Activated T-helper 2 cell treated with anti-CD3 and anti-CD28 coated beads, Interferon-gamma antibody, Interleukin-2, Interleukin-4, amounts not matched to agents 10 μg/mL and 5 μg/mL and 100 μg/mL, durations not matched to agents 14 hours and 24 hours and 36 hours (primary cell): ENCODE measurements at places on chromosomes 13 and 19. TPM values are rescaled to one million over a fixed set of nuclear protein-coding genes. Genes with fewer than 3 reads are reported as not detected.

The SOHLH2 gene
- total RNA-seq = not detected in 2 replicates

The PRSS57 gene
- total RNA-seq = not detected in 2 replicates

The SUPT20H gene
- 75.8 and 77.8 TPM in 2 replicates for total RNA-seq

The BEST2 gene
- total RNA-seq = 0.11 TPM in 1 of 2 replicates, not detected in the other

DNA sequence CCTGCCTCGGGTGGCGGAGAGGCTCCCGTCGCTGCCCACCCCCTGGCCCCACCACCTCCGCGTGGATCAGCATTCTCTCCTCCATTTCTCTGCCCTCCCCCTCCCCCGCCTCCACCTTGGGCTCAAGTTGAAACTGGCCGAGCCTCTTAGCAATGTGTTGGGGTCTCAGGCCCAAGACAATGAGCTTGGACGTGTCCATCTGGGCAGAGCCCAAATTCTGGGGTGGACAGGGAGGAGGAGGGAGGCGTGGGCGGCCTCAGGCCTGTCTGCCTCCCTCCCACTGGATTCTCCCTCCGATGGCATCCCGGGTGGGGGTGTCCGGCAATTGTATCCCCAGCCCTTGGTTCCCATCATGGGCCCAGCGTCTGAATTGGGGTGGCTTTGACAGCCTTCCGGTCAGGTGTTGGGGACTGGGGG lies 1.2 kb downstream of the CELF5 start:
- DNase-seq = no peak

DNA sequence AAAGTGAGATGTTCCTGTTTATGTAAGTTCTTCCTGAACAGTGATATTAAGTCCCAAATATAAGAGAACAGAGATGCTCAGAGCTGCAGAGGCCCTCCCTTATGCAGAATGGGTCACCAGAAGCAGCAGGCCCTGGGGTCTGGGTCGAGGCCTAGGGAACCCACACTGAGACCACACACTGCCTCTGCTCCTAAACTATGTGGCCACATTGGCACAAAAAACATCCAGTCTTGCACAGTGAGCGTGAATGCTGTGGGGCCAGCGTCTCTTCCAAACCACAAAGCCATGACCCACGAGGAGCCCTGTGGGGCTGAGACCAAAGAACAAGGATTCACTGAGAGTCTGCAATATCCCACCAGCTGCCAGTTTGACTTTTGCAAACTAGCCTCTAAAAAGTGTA lies 23.6 kb downstream of the PROZ start:
- no peak for DNase-seq

- DNase-seq = no peak
Observed at GRCh38 chr13:41018602-41018948, 541 bp downstream of the ELF1 start.

- no peak for DNase-seq
Observed at GRCh38 chr13:77599351-77599750, 63.8 kb downstream of the SCEL start.

DNA sequence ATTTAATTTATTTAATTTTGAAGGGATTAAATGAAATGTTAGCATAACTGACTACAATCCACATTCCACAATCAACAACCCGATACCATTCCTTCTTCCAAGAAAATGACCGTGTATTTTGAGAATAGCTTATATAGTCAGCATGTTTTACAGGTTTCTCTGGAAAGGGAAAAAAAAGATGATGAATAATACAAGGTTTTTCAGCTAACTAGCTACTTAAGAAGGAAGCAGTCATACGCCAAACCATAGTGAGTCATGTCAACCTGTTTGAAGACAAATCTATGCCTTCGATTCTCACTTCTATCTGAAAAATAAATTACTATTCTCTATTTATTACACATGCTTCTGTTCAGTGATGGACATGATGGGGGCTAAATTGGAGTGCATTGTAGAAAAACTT lies 258.6 kb downstream of the EFNB2 start:
- DNase-seq = no peak

DNA sequence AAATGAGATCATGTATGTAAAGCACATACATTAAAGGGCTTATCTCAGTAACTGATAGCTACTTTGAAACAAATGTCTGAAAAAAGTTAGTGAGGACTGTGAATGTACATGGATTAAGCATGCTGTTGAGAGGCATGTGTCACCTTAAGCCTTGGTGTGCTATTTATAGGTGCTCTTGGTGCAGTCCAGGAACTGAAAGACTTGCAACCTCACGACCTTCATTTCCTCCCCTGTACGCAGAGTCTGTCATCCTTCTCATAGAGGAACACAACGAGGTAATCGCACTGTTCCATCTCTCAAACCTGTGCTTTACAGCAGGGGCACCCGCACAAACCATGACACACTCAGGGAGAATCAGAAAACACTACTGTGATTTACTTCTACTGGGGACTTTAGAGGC lies 65.6 kb downstream of the UFM1 start:
- DNase-seq = no peak

DNA sequence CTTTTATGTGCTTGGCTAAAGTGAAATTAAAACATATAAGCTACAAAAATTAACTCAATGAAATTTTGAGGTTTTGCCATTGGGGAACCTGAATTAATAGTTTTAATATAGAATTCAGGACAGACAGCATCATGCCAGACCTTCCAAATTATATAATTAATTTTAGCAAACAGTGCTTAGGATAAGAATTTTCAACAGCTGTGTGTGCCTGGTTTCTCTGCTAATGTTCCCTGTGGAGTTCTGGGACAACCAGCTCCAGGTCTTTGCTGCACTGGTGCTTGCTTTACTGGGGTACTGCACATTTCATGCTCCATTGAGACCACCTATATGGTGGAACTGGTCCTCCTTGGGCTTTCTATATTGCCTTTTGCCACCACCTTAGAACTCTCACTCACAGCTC lies 199.5 kb downstream of the NDFIP2 start:
- no peak for DNase-seq

DNA sequence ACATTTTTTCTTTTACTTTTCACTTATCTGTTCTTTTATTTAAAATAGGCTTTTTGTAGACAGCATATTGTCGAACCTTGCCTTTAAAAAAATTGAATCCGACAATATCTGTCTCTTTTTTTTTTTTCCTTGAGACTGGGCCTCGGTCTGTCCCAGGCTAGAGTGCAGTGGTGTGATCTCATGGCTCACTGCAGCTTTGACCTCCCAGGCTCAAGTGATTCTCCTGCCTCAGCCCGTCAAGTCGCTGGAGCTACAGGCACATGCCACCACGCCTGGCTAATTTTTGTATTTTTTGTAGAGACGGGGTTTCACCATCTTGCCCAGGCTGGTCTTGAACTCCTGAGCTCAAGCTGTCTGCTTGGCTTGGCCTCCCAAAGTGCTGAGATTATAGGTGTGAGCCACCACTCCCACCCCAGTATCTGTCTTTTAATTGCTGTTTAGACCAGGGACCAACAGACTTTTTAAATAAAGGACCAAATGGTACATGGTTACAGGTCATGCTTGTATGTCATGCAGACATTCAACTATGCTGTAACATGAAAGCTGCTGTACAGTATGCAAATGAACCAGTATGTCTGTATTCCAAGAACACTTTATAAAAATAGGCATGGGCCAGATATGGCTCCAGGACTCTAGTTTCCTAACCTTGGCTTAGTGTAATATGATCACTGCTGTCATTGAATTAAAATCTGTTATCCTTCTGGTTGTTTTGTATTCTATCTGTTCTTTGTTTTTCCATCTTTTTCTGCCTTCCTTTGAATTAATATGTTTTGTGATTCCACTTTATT lies 80.3 kb downstream of the GJA3 start:
- DNase-seq = no peak

- DNase-seq = no peak
Observed at GRCh38 chr13:64871742-64872141, 2358.4 kb downstream of the PCDH9 start.

- no peak for DNase-seq
Observed at GRCh38 chr13:62337109-62337880, 921.6 kb upstream of the PCDH20 start.

- no peak for DNase-seq
Observed at GRCh38 chr13:48828962-48829411, 146.7 kb upstream of the FNDC3A start.

- DNase-seq = no peak
Observed at GRCh38 chr19:33960566-33960965, 163.9 kb downstream of the KCTD15 start.
